GF-D8 (cell line): ENCODE measurements at places on chromosomes 2 and 18.

DNA sequence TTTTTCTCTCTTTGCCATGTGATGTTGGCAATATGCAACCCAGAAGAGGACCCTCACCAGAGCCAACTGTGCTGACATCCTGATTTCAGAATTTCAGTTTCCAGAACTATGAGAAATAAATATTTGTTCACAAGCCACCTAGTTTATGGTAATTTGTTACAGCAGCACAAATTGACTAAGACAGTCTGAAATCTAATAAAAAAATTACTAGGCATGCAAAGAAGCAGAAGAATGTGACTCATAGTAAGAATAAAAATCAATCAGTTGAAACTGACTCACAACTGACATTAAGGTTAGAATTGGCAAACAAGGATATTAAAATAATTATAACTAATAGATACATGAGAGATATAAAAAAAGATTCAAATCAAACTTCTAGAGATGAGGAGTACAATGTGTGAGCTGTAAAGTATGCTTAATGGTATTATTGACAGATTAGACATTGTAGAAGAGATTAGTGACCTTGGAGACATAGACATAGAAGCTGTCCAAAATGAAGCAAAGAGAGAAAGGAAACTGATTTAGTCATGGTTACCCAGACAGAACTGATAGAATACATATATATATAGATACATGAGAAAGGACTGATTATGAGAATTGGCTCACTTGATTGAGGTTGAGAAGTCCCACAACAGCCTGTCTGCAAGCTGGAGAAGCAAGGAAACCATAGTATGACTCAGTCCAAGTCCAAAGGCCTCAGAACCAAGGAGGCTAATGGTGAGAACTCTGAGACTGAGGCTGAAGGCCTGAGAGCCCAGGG, 27.8 kb upstream of the TTC39C start:
- DNase-seq = no peak

GRCh38 chr18:77065221-77065981, 67.2 kb downstream of the MBP start:
- DNase-seq = peak; percentile 99

DNA sequence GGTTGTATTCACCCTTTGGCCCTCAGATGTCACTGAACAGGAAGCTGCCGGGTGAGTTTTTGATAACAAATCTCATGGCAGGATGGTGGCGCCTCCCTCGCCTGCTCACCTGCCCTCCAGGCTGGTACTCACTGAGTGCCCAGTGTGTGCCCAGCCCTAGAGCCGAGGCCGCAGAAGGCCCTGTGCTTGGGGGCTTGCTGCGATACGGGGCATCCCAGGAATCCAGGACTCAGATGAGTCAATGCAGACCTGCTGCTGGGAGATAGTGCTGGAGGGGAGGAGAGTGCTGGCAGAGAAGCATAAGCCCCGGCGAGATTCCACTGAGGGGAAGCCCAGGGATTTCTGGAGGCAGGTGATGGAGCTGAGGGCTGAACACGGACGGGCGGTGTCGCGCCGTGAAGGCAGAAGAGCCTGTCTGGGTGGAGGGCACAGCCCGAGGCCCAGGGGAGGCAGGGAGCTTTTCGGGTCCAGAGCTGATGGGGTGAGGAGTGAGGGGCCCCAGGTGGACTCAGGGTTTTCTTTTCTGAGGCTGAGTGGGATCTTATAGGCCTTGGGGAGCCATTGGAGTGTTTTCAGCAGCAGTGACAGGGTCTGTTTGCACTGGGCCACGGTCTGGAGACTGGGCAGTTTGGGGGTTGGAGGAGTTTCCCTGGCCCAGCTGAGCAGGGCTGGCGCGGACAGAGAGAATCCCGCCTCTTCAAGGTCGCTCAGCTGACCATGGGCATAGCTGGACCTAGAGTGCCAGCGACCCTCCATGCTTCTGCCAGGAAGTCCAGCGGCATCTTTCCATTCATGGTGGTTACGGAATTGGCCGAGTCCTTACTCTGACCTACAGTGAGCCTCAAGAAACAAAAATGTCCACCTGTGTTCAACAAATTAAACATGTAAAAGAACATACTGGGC, 35.5 kb downstream of the LDLRAD4 start:
- DNase-seq = no peak

DNA sequence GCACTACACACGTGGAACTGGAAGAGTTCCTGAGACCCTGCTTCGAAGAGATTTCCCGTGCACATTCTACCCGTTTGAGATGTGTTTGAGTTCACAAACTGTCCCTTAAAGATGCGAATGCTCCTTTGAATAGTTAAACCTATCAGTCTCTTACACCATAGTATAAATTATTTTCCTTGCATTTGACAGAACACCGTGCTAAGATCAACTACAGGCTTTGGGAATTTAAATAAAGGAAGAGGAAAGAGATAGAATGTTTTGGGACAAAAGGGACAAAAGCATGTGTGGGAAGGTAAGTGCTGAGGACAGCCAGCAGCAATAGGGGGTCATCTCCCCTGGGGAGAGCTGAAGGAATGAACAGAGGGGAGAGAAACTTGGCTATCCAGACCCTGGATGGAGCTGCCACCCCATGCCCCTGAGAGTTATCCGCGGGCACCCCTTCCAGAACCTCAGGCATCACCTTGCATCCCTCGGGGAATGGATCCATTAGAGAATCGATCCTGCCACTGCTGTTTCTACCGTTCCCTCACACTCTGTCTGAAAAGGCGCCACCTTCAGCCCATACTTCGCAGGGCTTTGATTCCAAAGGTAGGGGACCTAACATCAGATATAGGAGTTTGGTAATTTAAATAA, 888 bp upstream of the ADCY3 start:
- DNase-seq = no peak

GRCh38 chr2:75320898-75321598, 121.7 kb upstream of the TACR1 start:
- no peak for DNase-seq

DNA sequence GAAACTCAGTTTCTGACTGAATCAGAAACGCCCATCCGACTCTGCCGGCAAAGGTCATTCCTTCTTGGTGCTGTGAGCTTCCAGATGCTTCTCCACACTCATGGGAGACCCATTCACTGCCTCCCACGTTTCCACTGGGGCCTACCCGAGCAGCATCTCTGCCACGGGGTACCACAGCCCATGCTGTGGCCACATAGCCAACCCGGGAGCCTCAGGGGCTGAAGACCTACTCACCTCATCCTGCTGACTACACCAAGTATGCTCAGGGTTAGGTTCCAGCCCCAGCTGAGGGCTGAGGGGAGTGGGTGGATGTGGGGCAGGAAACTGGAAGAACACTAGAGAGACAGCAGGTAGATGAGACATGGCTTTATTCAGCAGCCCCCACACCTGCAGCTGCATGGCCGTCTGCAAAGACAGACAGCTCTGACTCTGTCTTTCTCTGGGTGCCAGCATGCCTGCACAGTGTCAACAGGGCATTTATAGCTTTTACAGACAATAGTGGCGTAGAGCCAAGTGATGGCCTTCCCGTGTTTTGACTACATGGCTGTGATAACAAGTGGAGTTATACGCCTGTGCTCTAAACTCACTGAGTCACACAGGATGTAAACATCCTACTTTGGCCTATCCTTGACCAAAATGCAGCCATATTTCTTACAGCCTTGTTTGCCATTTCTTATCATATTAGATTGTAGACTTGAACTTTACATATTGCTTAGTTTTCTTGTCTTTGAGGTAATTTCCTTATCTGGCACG, 16.5 kb upstream of the KLHL23 start:
- DNase-seq = no peak

DNA sequence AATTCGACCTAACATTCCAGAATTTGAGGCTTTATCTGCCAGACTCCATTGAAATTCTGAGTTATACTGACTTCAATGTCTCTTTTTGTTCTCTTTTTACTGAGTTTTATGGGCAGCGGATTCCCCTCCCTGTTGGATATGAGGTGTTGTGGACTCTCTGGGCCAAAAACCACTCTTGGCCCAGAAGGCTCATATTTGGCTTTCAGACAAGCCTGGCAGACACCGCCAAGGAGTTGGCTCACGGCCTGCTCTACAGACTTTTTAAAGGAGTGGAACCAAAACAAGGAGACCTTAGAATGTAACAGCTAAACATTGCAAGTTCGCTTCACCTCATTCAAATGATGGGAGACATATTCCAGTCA, 206.4 kb upstream of the NCKAP5 start:
- no peak for DNase-seq

DNA sequence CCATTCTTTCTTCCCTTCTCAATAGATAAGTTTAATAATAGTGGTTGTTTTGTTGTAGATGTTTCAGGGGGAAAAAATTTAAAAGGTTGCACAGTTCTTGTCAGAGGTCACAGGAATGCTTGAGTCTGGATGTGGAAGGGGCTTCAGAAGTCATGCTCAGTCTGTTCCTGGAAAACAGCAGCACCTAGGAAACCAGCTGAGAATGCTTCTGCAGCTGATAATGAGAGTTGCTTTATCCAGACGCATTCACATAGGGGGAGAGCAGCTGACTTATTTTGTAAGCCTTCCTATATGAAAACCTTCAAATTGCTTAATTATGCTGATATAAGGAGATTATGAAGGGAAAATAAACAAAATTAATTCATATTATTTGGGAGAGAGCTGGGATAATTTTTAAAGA, 235.5 kb downstream of the GULP1 start:
- no peak for DNase-seq

- DNase-seq = no peak
Observed at GRCh38 chr2:170930991-170931266, 1.9 kb downstream of the GORASP2 start.

DNA sequence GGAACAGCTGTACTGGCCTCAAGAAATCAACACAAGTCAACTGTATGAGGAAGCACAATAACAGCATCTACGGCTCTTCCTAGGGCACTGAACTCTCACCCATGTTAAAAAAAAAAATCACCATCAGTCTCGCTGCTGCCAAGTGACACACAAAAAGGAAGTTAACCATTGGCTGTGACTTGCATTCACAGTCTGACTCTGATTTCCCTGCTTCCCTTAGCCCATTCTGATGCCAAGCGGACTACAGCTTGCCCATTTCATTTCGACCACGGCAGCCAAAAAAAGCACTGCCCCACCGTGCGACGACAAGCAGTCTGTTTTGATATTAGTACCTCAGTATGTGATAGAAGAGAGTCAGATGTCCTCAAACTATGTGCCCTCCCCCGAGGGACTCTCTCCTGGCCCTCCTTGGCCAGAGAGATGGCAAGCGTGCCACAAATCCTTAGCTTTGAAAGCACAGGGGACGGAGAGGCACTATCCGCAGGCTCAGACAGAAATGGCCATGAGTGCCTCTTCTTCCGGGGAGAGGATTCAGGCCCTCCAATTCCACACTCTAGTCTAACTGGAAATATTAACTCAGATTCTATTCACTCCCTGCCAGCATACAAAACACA, 250.0 kb downstream of the TCF4 start:
- DNase-seq = no peak

GRCh38 chr2:96669539-96670215, 27.1 kb downstream of the FER1L5 start:
- DNase-seq = no peak

DNA sequence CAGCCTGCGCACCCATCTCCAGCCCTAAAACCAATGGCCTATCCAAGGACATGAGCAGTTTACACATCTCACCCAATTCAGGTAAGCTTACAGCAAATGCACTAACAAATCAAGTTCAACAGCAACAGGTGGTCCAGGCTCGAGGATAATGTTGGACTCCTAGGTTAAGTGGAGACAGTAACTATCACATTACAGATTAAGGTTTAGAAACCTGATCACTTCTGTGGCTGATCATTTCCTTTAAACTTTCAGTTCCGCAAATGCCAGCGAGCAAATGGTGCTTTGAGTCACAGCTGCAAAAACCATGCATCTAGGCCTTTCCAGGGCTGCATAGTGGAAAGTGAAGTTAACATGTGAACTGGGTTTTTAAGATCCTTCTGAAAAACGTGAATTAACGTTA, 259.4 kb downstream of the GBX2 start:
- DNase-seq = no peak

- no peak for DNase-seq
Observed at GRCh38 chr2:90209806-90210205, 1518.3 kb downstream of the RPIA start.
